ENCODE measurements at places on chromosomes 6 and 20. TPM values are rescaled to one million over a fixed set of nuclear protein-coding genes. Genes with fewer than 3 reads are reported as not detected.

DNA sequence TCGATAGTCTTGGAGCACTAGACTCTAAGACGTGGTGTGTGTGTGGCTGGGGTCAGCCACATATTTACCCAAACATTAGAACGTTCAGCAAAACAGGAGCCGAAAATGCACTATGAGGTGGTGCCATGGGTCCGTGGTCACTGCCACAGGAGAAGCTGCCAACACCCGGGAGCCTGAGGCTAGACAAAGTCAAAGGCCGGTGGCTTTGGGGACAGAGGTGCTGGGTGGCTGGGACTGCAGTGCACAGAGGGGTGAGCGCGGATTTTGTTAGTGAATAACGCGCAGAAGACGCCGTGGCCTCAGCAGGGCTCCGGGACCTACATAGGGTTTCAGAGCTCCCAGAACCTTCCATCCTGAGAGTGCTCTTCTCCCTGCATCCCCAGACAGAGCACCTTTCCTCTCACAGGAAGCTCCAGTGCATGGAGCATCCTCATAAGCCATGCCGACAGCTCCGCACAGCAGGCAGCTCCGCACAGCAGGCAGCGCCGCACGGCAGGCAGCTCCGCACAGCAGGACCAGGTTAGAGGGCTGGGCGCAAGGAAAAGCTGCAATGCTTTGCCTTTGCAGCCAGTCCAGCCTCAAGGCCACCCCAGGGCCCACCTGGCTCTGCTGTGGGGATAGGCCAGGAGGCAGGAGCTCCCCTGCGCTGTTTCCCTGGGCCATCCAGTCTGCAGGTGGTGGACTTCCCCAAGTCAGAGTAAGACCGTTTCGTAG, 304.1 kb downstream of the TAF4 start:
- no peak overlapping the region for H3K4me3 ChIP-seq
- H3K36me3 ChIP-seq = no peaks in the 10 kb centered on the region
- H3K4me1 ChIP-seq = no peaks in the 10 kb centered on the region
- H3K27ac ChIP-seq = no peak overlapping the region
- H3K27me3 ChIP-seq = peaks cover 21% of the 10 kb centered on the region

GRCh38 chr6:150251566-150252186, 108.8 kb downstream of the PPP1R14C start:
- H3K27ac ChIP-seq = no peak overlapping the region
- no peak overlapping the region for H3K4me3 ChIP-seq
- H3K36me3 ChIP-seq = no peaks in the 10 kb centered on the region
- DNase-seq = no peak

NNAT gene
- total RNA-seq = 87.4 TPM

OR11A1 gene
- not detected for total RNA-seq

GRCh38 chr6:166499350-166500163, 86.9 kb downstream of the RAMACL start:
- H3K4me1 ChIP-seq = no peaks in the 10 kb centered on the region
- H3K36me3 ChIP-seq = peaks cover 13% of the 10 kb centered on the region
- no peak overlapping the region for H3K4me3 ChIP-seq
- no peak overlapping the region for H3K27ac ChIP-seq
- H3K27me3 ChIP-seq = no peaks in the 10 kb centered on the region

DNA sequence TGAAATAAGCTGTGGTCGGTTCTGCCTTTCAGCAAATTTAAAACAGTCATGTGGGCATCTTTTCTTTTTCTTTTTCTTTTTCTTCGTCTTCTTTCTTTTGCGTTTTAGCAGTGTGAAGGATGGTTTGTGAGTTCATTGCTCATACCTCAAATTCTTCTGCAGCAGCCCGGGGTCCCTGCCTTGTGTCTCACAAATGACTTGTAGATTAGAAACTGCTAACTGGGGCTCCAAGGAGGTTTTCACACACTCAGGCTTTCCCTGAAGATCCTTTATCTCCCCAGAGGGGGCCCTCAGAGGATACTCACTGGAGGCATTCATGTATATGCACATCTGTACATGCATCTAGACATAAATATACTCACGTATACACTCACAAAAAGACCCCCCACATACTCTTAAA, 1.7 kb downstream of the SMOC2 start:
- peak overlapping the region; percentile 61 for H3K4me3 ChIP-seq
- H3K4me1 ChIP-seq = peaks cover 10% of the 10 kb centered on the region
- no peak overlapping the region for H3K27ac ChIP-seq

KIF25 gene
- not detected for total RNA-seq

- H3K36me3 ChIP-seq = no peaks in the 10 kb centered on the region
- no peak overlapping the region for H3K27ac ChIP-seq
- no peak for DNase-seq
- H3K27me3 ChIP-seq = peaks cover 28% of the 10 kb centered on the region
- peaks cover 17% of the 10 kb centered on the region for H3K4me1 ChIP-seq
These were observed 963.5 kb upstream of the SLC35B3 start for GRCh38 chr6:9398767-9399373.

DNA sequence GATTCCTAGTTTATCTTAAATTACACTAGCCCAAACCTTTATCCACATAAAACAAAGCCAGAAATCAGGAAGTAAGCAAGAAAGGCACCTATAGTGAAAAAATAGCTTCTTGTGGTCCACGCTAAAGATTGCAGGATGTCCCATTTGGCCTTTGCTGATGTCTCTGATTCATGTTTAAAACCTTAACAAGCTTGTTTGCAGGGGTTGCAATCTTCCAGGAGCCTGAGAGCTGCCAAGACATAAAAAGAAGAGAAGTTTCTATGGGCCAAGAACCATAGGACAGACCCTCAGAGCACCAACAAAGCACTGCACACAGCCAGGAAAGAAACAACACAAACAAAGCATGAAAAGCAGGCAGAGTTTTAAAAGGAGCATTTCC, 49.4 kb downstream of the ADAT2 start:
- no peak for DNase-seq
- H3K4me3 ChIP-seq = no peak overlapping the region
- H3K27ac ChIP-seq = no peak overlapping the region
- no peaks in the 10 kb centered on the region for H3K36me3 ChIP-seq

FKBP1C gene
- 0.89 TPM for total RNA-seq

SEL1L2 gene
- not detected for total RNA-seq

- no peak for DNase-seq
- peaks cover 7% of the 10 kb centered on the region for H3K27me3 ChIP-seq
- H3K27ac ChIP-seq = no peak overlapping the region
- no peaks in the 10 kb centered on the region for H3K36me3 ChIP-seq
- peaks cover 4% of the 10 kb centered on the region for H3K4me1 ChIP-seq
These were observed 49.4 kb upstream of the FAM135A start for GRCh38 chr6:70363741-70364493.

DNA sequence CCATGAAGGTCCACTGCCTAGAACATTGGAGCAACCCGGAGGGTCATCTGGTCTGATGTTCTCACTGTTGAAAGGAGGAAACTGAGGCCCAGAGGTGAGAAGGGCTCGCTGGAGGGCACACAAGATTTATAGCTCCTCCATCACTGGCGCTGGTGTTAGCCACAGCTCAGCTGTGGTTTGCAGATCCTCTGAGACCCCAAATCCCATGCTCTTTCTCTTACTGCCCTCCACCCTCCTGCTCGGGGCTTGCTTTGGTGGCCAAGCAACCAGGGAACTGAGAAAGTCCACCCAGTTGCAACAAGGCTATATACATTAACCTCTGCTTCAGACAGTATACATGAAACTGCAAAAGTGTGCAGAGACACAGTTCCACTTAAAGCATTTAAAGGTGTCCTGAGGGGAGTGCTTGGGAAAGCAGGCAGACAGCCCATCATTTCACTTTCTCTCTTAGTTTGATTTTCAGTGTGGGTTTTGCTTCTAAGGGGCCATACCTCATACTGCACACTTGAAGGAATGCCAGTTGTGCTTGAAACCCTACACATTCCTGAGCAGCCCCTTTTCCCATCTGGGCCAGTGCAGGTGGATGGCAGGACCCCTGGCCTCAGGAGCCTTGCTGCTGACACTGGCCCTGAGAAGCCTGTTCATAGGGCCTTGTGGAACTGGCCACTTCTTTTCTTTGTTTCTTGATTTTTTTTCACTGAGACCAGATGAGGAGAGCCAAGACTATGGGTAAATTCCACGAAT, 347.6 kb downstream of the CDC5L start:
- H3K4me1 ChIP-seq = peaks cover 4% of the 10 kb centered on the region
- H3K27me3 ChIP-seq = peaks cover 6% of the 10 kb centered on the region
- H3K27ac ChIP-seq = no peak overlapping the region
- no peaks in the 10 kb centered on the region for H3K36me3 ChIP-seq
- H3K4me3 ChIP-seq = no peak overlapping the region

DNA sequence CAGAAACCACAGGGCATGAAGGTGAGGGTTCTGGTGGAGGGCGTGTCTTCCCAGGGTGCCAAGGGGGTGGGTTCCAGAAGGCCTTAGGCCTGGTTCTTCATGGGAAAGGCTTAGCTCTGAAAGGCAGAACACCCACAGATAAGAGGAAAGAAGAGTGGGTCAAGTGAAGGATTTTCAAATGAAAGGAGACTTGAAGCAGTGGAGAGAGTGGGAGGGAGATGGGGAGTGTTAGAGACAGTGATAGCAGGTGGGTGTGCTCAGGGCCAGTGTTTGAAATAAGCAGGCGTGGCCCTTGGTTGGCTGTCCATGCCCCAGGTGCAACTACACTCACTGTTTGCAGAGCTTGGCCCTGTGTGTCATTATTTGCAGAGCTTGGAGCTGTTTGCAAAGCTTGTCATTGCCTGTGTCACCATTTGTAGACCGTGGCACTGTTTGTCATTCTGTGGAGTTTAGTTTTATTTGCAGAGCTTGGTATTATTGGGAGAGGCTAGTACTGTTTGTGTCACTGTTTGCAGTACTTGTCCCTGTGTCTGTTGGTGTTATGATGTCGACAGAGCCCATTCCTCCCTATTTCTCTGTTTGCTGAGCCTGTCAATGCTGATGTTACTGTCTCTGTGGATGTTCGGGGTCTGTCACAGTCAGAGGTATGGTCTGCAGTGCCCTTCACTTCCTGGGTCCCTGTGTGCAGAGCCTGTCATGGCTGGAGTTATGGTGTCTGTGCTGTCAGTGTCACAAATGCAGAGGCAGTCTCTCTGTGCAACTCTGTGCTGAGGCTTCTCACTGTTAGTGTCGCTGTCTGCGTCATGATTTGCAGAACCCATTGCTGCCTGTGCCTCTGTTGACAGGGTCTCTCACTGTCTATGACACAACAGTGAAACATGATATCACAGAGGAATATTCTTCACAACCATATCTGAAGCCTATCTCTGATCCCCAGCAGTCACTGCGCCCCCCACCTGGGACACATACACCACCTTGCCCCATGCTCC, 127.7 kb upstream of the LRFN2 start:
- no peak overlapping the region for H3K4me3 ChIP-seq
- H3K4me1 ChIP-seq = peaks cover 47% of the 10 kb centered on the region
- DNase-seq = no peak
- no peaks in the 10 kb centered on the region for H3K36me3 ChIP-seq
- H3K27ac ChIP-seq = peak overlapping the region; percentile 75
- H3K27me3 ChIP-seq = peaks cover 32% of the 10 kb centered on the region

- no peaks in the 10 kb centered on the region for H3K4me1 ChIP-seq
- DNase-seq = no peak
- H3K27ac ChIP-seq = no peak overlapping the region
- H3K4me3 ChIP-seq = no peak overlapping the region
- no peaks in the 10 kb centered on the region for H3K36me3 ChIP-seq
These were observed 294.6 kb downstream of the CDH26 start for GRCh38 chr20:60252866-60253265.

PGC gene
- not detected for total RNA-seq

DNA sequence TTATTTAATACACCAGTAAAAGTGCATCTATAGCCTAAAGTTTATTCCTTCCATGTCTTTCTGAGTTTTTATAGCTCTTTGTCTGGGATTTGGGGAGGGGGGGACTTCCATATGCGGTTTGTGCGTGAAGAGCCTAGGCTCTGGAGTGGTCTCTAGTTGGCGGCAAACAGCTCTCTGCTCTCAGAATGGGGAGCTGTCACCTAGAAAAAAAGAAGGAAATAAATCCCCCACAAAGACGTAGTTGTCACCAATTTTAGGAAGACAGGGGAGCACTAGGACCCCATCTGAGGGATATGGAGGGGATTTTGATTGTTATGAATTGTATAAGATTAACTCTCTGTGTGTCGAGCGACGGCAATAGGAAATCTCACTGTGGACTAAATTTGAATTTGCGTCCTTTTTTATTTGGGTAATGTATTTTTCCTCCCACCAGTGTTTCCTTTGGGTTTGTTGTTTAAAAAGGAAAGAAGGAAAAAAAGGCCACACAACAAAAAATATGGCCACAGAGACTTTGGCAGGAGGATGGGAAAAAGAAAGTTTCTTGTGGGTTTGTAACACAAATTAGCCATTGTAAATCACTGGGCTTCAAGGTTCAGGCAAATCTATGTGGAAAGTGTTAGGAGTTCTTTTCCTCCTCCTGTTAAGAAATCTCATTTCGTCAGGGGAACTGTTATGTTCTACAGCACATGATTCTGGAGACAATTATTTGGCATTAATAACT, 7.4 kb downstream of the POU3F2 start:
- H3K27ac ChIP-seq = no peak overlapping the region
- H3K4me3 ChIP-seq = no peak overlapping the region
- H3K27me3 ChIP-seq = peaks cover 93% of the 10 kb centered on the region

DNA sequence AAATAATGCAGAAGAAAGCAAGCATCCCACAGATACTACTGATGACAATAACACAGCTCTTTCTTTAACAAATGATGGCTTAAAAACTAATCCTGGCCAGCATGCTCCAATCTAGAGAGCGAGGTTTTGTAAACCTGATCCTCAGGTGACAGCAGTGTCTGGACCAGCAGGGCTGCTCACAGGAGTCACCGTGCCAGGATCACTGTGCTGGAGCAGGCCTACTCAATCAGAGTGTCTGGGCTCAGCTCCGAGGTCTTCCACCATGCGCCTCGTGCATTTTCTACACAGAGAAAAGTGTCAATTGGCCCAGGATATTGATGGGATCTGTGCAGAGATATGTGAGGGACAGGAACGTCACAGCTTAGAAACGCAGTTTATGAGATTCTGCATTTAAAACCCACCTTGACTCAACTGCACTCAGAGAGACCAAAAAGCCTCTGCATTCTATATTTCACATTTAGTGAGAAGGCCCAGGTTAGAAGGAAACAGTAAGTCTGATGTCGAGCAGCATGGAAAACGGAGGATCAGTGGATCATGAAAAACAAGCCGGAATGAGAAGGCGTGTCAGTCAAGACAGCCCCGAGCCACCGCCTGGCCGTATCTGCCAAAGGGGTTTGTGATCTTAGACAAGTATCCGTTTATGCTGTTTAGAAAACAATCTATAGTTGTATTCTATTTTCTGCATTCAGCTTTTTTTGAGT, 7.8 kb downstream of the RAMACL start:
- DNase-seq = no peak
- no peak overlapping the region for H3K27ac ChIP-seq
- H3K27me3 ChIP-seq = no peaks in the 10 kb centered on the region
- H3K4me3 ChIP-seq = no peak overlapping the region
- no peaks in the 10 kb centered on the region for H3K4me1 ChIP-seq

MAK gene
- 1.3 TPM for total RNA-seq

GRCh38 chr20:58991715-58992114, 10.7 kb downstream of the NELFCD start:
- H3K36me3 ChIP-seq = peaks cover 51% of the 10 kb centered on the region
- H3K4me3 ChIP-seq = no peak overlapping the region
- H3K4me1 ChIP-seq = peaks cover 26% of the 10 kb centered on the region
- no peaks in the 10 kb centered on the region for H3K27me3 ChIP-seq

PPIL6 gene
- total RNA-seq = 7.9 TPM

- no peaks in the 10 kb centered on the region for H3K4me1 ChIP-seq
- no peak overlapping the region for H3K27ac ChIP-seq
- H3K36me3 ChIP-seq = no peaks in the 10 kb centered on the region
- no peak for DNase-seq
These were observed 176.7 kb upstream of the COL21A1 start for GRCh38 chr6:56424064-56424463.
